ENCODE measurements at places on chromosomes 4 and X.

- DNase-seq: no peak
Measured at GRCh38 chrX:152450076-152450475, 1.0 kb downstream of the GABRA3 start.

- DNase-seq: no peak
Measured at GRCh38 chr4:130524057-130524456, 1428.1 kb downstream of the C4orf33 start.

DNA sequence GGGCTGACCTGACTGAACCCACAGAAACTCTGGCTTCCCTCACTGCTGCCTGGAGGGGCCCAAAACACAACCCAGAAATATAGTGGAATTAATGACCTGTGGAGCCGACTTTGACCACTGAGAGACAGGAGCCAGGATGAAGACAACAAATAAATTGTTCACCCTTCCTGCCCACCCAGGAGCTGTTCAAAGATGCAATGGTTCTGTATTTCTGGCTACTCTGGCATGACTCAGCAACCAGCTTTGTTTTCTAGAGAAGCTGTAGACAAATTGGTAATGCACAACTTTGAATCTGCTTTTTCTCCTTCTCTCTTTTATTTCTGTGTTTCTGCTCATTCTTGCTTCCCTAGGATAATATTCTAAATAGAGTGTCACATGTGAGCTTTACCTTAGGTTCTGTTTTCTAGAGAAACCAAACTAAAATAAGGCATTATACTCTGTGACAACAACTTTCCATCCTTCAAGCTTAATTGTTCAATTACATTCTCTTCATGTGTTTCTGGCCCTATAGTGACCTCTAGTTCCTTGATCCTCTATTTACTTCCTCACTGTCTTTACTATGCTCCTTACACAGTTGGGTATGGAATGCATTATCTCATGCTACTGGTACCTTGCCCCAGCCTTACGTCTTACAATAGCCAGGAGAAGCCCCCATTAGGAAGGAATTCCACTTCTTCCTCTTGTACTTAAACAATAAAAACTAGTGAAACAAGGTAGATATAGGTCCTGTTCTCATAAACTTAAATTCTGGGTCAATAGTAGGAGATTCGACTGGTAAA lies 6.5 kb upstream of the PRKG2 start:
- DNase-seq: no peak

DNA sequence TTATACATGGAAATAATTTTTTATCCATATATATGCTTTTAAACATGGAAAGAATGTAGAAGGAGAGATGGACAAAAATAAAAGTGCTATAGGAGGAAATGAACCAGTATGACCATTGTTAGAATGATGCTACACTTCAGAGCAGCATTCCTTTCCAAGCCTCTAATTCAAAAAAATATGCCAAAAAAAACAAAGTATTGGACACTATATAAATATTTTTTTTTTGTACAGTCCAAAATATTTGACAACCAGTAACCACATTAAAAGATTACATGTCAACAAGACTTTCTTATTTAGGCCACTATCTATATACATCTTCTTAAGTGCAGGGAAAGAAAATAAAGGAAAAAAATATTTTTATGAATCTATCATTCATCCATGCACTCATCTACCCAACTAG lies 198.6 kb downstream of the LRBA start:
- no peak for DNase-seq

GRCh38 chr4:180280076-180280475 lies 1963.1 kb upstream of the TENM3 start:
- DNase-seq: no peak

- DNase-seq: no peak
Measured at GRCh38 chr4:112818594-112818965, 181.6 kb downstream of the LARP7 start.

- no peak for DNase-seq
Measured at GRCh38 chrX:31658360-31658759, 586.5 kb upstream of the FTHL17 start.

Data from iPS DF 19.7 (cell line).